ENCODE measurements at places on chromosomes 7 and 10. TPM values are rescaled to one million over a fixed set of nuclear protein-coding genes. Genes with fewer than 3 reads are reported as not detected.

Gene LDB3
- total RNA-seq: 0.05 TPM

Gene TRIP6
- 21.3 TPM for total RNA-seq

Gene STOX1
- total RNA-seq: 0.86 TPM

Gene WDFY4
- 5.6 TPM for total RNA-seq

Gene SH2D4B
- total RNA-seq: 0.15 TPM

Gene SCIN
- not detected for total RNA-seq

Gene ZNF804B
- not detected for total RNA-seq

Gene BHLHA15
- not detected for total RNA-seq

Gene ANKRD61
- total RNA-seq: not detected

Gene SSC4D
- total RNA-seq: 0.23 TPM

Gene NOS3
- total RNA-seq: 31.9 TPM

Gene PNLIPRP2
- total RNA-seq: not detected

Gene HOXA3
- total RNA-seq: not detected

Gene PRKCQ
- 65.4 TPM for total RNA-seq

Gene CALD1
- total RNA-seq: 1.8 TPM

Gene CH25H
- not detected for total RNA-seq

Gene NKX1-2
- not detected for total RNA-seq

Gene ZNF853
- 0.60 TPM for total RNA-seq

Gene MRLN
- total RNA-seq: not detected

Gene CPN1
- not detected for total RNA-seq

Gene CALML3
- not detected for total RNA-seq
